ENCODE measurements at places on chromosomes 1 and 21. TPM values are rescaled to one million over a fixed set of nuclear protein-coding genes. Genes with fewer than 3 reads are reported as not detected.

DNA sequence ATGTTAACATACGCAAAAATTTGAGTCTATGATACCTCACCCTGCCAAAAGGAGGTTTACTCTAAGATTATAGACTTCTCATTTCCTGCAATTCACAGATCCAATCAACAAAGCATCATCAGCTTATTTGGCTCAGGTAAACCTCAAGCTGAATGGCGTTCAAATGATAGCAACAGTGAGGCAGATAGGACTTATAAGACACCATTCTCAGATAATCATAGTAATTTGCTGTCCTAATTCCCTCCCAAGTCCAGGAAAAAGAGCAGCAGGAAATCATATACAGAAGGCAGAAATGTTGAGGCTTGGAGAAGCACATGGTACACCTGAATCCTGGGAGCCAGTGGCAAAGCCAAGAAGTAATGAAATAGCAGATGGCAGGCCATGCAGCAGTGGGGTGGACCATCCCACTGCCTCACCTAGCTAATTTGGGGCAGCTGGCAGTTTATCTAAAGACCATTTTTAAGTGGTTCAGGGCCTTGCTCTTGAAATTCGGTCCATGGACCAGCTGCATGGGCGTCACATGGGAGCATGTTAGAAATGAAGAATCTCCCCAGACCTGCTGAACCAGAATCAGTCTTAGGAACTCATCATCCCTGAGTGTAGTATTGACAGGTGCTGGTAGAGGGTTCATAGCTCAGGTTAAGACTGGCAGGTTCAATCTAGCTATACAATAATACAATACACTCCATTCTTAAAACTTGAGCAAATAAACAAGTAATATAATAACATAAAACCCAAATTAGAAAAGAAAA is 57.7 kb downstream of the ASTN1 start:
- no peak overlapping the region for H3K4me3 ChIP-seq
- no peaks in the 10 kb centered on the region for H3K4me1 ChIP-seq
- no peaks in the 10 kb centered on the region for H3K36me3 ChIP-seq

DNA sequence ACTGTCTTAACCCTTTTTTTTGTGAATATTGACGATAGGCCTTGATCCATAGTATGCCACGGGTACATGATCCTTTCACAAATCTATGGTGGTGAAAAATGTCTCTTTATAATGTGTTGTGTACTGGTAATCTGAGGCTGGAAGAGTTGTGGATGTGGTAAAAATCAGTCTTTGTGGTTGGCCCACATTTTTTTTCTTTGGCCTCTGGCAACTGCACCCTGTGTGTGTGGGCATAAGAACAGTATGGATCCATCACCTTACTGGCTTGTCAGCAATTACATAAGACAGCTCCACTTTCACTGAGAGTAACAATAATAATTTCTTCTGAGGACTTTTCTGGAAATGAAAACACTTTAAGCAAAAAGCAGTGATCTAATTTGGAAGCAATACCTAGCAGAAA is 101.6 kb downstream of the GABPA start:
- peaks cover 26% of the 10 kb centered on the region for H3K4me1 ChIP-seq
- H3K27ac ChIP-seq: no peak overlapping the region
- no peaks in the 10 kb centered on the region for H3K27me3 ChIP-seq
- no peak overlapping the region for H3K4me3 ChIP-seq
- no peak for DNase-seq

DNA sequence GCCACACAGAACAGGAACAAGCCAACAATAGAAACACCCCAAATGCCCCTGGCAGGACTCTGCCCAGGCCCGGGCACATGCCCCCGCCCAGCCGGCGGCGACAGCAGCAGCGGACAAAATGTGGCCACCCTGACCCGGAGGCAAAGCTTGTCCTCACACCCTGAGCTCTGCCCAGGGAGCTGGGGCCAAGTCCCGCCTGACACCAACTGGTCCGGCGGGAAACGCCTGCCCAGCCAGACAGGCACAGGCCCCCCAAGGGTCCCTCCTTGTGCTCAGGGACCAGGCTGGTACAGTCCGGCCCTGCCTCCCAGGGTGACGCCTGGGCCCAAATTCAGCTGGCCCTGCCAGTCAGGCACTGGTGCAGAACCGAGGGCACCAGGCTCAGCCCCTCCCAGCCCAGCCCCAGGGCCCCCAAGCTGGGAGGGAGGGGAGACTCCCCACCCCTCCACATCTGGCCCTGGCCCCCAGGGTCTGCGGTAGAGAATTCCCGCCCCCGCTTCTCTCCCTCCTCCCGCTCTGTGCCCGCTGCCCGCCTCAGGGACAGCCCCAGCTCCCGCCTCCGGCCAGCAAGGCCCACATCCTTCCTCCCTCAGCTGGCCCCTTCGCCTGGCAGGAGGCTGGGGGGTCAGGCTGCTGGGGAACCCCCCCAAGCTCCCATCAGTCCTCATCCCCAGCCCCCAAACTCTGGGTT is 2.0 kb downstream of the AHDC1 start:
- H3K4me3 ChIP-seq: peak overlapping the region; percentile 96
- peaks cover 56% of the 10 kb centered on the region for H3K4me1 ChIP-seq
- no peaks in the 10 kb centered on the region for H3K27me3 ChIP-seq
- peaks cover 3% of the 10 kb centered on the region for H3K36me3 ChIP-seq
- peak overlapping the region; percentile 35 for H3K27ac ChIP-seq

GRCh38 chr1:158146739-158147138 is 34.0 kb upstream of the CD1D start:
- H3K36me3 ChIP-seq: no peaks in the 10 kb centered on the region
- H3K27ac ChIP-seq: no peak overlapping the region
- H3K4me1 ChIP-seq: peaks cover 14% of the 10 kb centered on the region
- no peak overlapping the region for H3K4me3 ChIP-seq
- no peak for DNase-seq
- H3K27me3 ChIP-seq: no peaks in the 10 kb centered on the region

- H3K4me1 ChIP-seq: no peaks in the 10 kb centered on the region
- no peaks in the 10 kb centered on the region for H3K36me3 ChIP-seq
- no peak overlapping the region for H3K4me3 ChIP-seq
- DNase-seq: peak; percentile 76
These were observed 3.4 kb upstream of the CASQ2 start for GRCh38 chr1:115771847-115772457.

GRCh38 chr21:21051109-21052055 is 53.2 kb downstream of the NCAM2 start:
- H3K4me1 ChIP-seq: no peaks in the 10 kb centered on the region
- no peaks in the 10 kb centered on the region for H3K27me3 ChIP-seq
- no peak overlapping the region for H3K4me3 ChIP-seq

DNA sequence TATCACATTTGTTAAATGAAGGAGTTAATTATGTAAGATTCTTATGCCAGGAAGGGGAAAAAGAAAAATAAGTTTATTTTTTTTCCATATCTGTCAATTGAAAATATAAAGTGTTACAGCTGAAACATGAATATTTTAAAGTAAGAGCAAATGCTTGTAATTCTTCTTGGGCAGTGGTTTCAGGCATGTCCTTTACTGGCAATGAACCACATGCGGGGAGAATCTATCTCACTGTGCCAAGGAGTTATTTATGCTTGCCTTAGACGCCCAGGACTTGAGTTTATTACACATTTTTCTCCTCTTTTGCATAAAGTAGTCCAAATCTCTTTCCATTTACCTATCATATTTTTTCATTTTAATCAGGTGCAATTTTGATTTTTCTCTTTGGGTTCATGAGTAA is 207.8 kb upstream of the NRIP1 start:
- no peak overlapping the region for H3K27ac ChIP-seq
- no peaks in the 10 kb centered on the region for H3K4me1 ChIP-seq
- H3K27me3 ChIP-seq: no peaks in the 10 kb centered on the region
- DNase-seq: no peak
- no peak overlapping the region for H3K4me3 ChIP-seq
- H3K36me3 ChIP-seq: no peaks in the 10 kb centered on the region

- no peak overlapping the region for H3K4me3 ChIP-seq
- H3K27me3 ChIP-seq: no peaks in the 10 kb centered on the region
- no peaks in the 10 kb centered on the region for H3K36me3 ChIP-seq
- DNase-seq: no peak
- peaks cover 10% of the 10 kb centered on the region for H3K4me1 ChIP-seq
- no peak overlapping the region for H3K27ac ChIP-seq
These were observed 9.9 kb downstream of the TGFBR3 start for GRCh38 chr1:91876040-91876470.

GRCh38 chr1:71783071-71783470 is 499.3 kb downstream of the NEGR1 start:
- no peak for DNase-seq
- no peak overlapping the region for H3K27ac ChIP-seq
- no peaks in the 10 kb centered on the region for H3K4me1 ChIP-seq
- no peaks in the 10 kb centered on the region for H3K27me3 ChIP-seq

TNFRSF8 gene
- total RNA-seq: not detected

EPHA2 gene
- total RNA-seq: 51.0 TPM

IGSF3 gene
- total RNA-seq: 5.8 TPM

JAM2 gene
- not detected for total RNA-seq

Measured in SJSA1 (cell line).